Gastrocnemius medialis (tissue), 4 donors: ENCODE measurements at places on chromosomes 2 and 18. TPM values are rescaled to one million over a fixed set of nuclear protein-coding genes. Genes with fewer than 3 reads are reported as not detected.

DNA sequence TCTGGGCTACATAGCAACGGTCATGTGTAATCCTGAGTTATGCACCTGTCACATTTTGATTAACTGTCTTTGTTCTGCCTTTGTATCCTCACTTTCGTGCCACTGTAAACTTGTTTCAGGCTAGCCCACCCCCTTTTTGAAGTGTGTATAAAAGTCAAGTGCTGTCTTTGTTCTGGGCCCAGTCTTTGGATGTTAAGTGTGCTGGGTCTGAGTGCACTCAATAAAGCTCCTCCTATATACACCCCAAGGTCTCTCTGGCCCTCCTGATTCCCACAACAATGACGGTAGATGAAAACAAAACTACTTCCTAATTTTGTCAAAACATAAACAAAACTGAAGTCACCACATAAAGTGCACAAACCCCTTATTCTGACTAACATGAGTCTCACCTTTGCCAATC is 633.4 kb downstream of the DSC3 start:
- H3K36me3 ChIP-seq: no peaks in the 10 kb centered on the region
- H3K4me1 ChIP-seq: no peaks in the 10 kb centered on the region
- H3K27me3 ChIP-seq: no peaks in the 10 kb centered on the region
- DNase-seq: no peak

DNA sequence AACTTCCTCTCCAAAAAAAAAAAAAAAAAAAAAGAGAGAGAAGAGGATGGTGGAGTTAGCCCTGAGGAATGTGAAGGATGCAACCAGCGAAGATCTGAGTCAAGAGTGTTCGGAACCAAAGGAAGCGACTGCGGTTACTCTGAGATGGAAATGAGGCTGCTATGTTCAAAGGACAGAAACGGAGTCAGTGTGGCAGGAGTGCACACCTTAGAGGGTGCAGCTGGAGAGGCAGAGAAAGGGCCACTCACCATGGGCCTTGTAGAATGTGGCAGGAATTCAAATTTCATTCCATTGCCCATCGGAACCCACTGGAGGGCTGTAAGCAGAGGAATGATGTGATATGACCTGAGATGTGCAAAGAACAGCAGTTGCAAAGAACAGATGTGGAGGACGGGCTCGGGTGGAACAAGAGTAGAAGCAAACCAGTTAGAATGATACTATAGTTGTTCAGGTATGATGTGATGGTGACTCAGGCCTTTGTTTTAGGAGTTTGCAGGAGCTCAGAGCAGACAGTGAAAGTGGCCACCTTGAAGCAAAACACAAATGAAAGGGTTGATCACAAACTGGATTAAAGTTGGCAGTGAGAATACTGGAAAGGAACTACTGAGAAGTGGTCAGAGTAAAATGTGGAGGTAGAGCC is 22.6 kb downstream of the ITGA6 start:
- no peak for DNase-seq
- H3K27ac ChIP-seq: no peak overlapping the region
- no peak overlapping the region for H3K4me3 ChIP-seq
- H3K27me3 ChIP-seq: no peaks in the 10 kb centered on the region

DNA sequence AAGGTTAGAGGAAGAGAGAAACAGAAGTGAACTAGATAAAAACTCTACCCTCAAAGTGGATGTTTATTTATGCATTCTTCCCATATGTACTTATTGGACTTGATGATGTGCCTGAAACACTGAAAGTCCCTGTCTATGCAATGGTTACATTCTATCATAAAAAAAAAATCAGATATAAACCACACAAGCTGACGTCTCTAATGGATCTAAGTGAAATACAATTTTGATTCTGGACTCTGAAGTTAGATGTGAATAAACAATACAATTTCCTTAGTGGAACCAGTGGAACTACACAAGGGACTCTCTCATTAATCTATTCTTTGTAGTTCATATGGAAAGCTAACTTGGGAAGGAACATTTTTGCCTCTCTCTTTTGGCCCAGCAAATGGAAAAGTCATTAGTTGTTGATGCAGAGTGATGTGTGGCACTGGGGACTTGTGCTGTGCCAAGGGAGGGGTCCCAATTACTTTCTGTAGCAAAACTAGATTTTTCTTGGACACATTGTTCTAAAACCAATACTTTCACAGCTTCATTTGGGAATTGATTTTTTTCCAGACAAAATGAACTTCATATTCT is 376.8 kb downstream of the TRIB2 start:
- DNase-seq: no peak
- H3K4me3 ChIP-seq: no peak overlapping the region
- no peak overlapping the region for H3K27ac ChIP-seq
- no peaks in the 10 kb centered on the region for H3K27me3 ChIP-seq
- no peaks in the 10 kb centered on the region for H3K36me3 ChIP-seq

DNA sequence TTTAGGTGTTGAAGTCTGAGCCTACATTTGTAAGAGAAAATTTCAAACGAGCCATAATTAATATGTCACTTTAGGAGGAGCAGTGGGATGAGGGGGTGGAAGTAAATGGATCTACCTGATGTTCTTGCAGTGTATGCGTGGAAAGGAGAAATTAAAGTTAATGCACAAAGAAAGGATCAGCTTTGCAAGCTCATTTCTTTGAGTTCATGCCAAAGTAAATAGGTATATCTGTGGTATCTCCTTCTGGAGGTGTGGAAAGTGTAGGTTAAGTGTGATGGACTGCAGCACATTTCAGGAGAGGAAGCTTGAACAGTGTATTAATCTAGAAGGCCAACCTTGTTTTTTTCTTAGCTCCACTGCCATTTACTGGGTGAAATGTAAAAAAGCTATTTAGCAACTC is 307.5 kb upstream of the ZEB2 start:
- H3K27me3 ChIP-seq: no peaks in the 10 kb centered on the region
- DNase-seq: no peak
- H3K36me3 ChIP-seq: no peaks in the 10 kb centered on the region
- no peaks in the 10 kb centered on the region for H3K4me1 ChIP-seq

DNA sequence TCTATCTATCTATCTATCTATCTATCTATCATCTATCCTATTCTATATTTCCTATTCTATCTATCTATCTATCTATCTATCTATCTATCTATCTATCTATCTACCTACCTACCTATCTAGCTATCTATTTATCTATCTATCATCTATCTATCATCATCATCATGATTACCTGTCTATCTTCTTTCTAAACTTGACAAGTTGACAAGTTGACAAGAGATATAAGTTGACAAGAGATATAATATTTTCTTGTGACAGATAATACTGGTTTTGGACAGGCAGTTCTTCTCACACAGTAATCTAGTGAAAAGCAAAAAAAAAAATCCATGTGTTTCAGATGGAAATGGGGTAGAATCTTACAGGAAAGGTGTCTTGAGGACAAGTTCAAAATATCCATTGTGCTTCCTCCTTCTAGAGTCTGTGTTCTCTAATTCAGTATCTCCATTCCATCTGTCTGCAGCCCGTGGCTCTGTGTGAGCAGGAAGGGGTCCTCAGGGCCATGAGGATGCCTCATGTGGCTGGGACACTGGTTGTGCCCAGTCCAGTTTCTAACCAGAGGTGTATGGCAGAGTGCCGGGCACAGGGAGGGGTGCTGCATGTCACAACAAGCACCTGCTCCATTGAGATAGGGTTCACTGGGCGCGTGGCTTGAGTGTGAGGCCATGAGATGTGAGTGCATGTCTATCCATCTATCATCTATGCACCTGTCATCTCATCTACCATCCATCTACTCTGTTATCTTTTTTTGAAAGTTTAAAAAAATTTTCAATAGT is 212.4 kb upstream of the PXDN start:
- no peak overlapping the region for H3K27ac ChIP-seq
- no peaks in the 10 kb centered on the region for H3K4me1 ChIP-seq
- H3K4me3 ChIP-seq: no peak overlapping the region
- no peaks in the 10 kb centered on the region for H3K36me3 ChIP-seq
- DNase-seq: no peak
- no peaks in the 10 kb centered on the region for H3K27me3 ChIP-seq

- H3K4me3 ChIP-seq: no peak overlapping the region
- no peaks in the 10 kb centered on the region for H3K4me1 ChIP-seq
- no peaks in the 10 kb centered on the region for H3K27me3 ChIP-seq
- no peak for DNase-seq
- H3K27ac ChIP-seq: no peak overlapping the region
- H3K36me3 ChIP-seq: no peaks in the 10 kb centered on the region
Measured at GRCh38 chr2:10188729-10189305, 66.3 kb downstream of the RRM2 start.

DNA sequence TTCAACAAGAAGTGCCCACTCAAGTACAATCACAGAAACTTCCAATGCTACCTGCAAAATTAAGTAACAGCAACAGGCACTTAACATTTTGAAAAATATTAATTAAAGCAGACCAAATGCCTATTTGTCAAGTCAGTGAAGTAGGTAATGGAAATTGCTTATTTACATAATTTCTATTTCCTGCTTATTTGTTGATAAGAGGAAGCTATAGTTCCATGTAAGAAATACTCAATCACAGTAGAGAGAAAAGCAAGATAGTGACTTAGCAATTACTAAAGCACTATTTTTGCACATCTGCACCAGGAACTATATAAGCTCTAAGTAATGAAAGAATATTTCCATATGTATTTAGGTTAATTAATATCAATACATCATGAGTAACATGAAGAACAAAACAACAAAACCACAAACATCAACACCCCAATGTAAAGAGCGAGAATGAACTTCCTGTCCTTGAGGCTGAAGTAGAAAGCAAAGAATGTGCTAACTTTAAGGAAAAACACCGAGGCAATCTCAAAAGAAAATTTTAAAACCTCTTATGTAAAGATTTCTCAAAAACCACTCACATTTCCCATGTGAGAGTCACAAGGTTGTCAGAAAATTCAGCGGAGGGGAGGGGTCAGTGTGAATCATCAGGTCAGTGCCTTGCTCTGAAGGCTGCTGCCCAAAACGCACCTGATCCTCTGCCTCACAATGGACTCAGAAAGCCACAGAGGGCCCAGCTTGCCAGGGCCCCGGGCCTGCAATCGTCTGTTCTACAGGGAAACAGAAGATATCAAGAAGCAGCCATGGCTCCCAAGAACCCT is 12.5 kb downstream of the NPC1 start:
- DNase-seq: no peak
- H3K4me1 ChIP-seq: peaks cover 24% of the 10 kb centered on the region
- no peaks in the 10 kb centered on the region for H3K36me3 ChIP-seq
- no peaks in the 10 kb centered on the region for H3K27me3 ChIP-seq

DNA sequence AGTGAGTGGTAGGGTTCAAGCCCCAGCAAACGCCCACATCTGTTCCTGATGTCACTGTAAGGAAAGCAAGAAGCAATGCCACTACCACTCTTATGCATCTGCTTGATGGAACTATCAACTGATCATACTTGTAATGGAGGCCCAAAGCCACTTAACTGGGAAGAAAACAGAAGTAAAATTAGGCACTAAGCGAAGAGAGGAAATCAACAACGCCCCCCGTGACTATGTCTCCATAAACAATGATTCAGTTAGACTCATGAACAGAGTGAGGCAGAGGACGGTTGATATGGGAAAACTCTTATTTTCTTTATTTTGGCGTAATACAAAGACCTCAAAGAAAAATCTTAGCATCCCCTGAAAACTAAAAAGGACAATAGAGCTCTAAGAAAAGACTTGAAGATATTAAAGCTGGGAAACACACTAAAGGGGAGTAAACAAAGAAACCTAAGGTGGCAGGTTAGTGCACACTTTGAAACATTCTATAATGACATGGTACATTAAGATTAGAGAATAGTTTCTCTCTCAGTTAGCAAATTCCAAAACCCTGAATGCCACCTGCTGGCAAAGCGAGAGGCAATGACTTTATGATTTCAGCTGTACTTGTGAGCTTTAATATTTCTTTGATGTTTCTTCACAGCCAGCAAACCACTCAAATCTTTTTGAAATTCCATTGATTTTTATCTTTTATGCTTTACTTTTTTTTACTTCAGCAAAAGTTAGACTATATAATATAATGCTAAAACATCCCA is 86.5 kb downstream of the LRP2 start:
- DNase-seq: no peak
- no peaks in the 10 kb centered on the region for H3K4me1 ChIP-seq
- no peaks in the 10 kb centered on the region for H3K36me3 ChIP-seq
- H3K4me3 ChIP-seq: no peak overlapping the region
- no peaks in the 10 kb centered on the region for H3K27me3 ChIP-seq

DNA sequence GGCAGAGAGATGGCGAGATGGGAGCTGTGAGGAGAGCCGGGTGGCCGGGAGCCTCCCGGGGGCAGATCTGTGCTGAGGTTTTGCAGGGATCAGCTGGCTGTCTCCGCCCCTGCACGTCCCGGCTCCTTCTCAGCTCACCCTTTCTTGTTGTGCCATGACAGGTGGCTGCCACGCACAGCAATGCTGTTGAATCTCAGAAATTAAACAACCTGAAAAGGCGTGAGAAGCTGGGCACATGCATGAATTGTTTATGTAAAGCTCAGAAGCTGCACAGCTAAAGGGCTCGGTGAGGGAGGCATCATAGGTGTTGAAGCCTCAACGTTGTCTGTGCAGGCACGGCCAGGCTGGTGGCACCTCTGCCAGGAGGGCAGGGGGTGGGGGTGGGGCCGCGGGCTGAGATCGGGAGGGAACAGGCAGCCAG is 858 bp upstream of the RTP5 start:
- no peak overlapping the region for H3K27ac ChIP-seq
- no peaks in the 10 kb centered on the region for H3K4me1 ChIP-seq
- H3K36me3 ChIP-seq: no peaks in the 10 kb centered on the region
- H3K4me3 ChIP-seq: no peak overlapping the region

GRCh38 chr2:18425210-18425703 is 135.2 kb downstream of the RDH14 start:
- no peaks in the 10 kb centered on the region for H3K4me1 ChIP-seq
- no peak for DNase-seq
- no peak overlapping the region for H3K4me3 ChIP-seq
- H3K36me3 ChIP-seq: no peaks in the 10 kb centered on the region

DNA sequence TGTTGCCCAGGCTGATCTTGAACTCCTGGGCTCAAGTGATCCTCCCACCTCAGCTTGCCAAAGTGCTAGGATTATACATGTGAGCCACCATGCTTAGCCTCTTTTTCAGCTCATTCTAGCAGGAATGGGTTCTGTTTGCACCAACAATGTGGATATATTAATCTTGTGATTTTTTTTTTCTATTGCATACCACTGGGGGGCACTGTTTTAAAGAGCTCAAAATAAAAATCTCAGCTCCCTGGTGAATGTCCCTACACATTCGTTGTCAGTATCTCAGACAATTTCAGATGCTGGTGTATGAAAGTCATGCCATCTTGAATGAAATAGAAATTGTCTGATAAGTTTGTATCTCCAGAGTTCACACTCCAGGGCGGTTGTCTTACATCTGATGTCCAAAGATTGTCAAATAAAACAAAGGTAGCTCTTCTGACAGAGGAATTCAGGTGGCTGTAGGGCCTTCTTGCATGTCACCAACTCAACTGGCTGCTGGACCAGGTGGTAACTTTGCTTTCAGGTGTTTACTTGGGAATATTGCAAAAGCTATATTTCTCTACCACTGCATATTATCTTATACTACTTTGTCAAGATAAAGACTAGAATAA is 3.1 kb upstream of the MATN3 start:
- H3K36me3 ChIP-seq: no peaks in the 10 kb centered on the region
- peaks cover 15% of the 10 kb centered on the region for H3K27me3 ChIP-seq
- no peak for DNase-seq
- no peak overlapping the region for H3K4me3 ChIP-seq
- H3K4me1 ChIP-seq: peaks cover 10% of the 10 kb centered on the region

Gene SIX3
- total RNA-seq: not detected

Gene CLASP1
- 50.1 TPM for total RNA-seq

Gene CHMP3
- 99.1 TPM for total RNA-seq

Gene HOXD8
- total RNA-seq: 12.0 TPM

Gene KYNU
- total RNA-seq: 0.61 TPM

Gene IL18R1
- total RNA-seq: 1.2 TPM

Gene ACAA2
- total RNA-seq: 83.9 TPM
